ENCODE measurements at places on chromosomes 3 and 15.

GRCh38 chr3:183799461-183799860, 25.9 kb downstream of the MAP6D1 start:
- no peak for ATAC-seq

- ATAC-seq = no peak
Measured at GRCh38 chr3:99712291-99712954, 74.0 kb downstream of the COL8A1 start.

GRCh38 chr15:31495281-31495680, 168.6 kb downstream of the KLF13 start:
- no peak for ATAC-seq

GRCh38 chr3:126414406-126414805, 19.7 kb downstream of the CFAP100 start:
- ATAC-seq = no peak

GRCh38 chr3:47890126-47890827, 87.3 kb downstream of the DHX30 start:
- peak; percentile 59 for ATAC-seq

- ATAC-seq = peak; percentile 41
Measured at GRCh38 chr3:13192471-13193213, 119.4 kb upstream of the IQSEC1 start.

DNA sequence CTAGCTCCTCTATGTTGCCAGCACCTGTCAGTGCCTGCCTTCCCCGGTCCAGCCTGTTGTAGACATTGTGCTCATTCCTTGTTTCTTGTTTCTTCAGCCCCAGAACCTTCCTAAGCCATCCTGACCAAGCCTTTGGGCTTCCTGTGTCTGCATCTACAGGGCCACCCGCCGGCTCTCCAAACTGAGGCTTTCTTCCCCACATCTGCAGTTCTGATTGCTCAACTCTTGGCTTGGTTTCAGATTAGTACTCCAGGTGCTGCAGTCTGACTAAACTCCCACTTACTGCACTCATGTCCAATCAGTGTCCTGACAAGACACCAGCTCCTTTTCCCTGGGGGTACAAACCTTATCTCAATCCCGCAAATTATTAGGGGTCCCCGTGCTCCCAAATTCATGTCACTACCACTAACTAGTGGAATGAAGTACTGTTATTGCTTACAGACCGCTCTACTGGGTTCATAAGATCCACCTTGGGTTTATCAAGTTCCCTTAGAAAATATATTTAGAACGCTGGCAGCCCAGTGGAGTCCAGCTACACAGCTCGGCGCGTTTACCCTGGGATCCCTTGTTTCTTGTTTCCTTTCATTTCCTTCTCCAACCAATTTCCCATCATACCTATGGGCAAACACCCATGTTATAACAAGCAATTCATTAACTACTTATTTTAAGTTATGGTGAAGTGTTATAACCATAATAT, 114.2 kb upstream of the TJP1 start:
- no peak for ATAC-seq

DNA sequence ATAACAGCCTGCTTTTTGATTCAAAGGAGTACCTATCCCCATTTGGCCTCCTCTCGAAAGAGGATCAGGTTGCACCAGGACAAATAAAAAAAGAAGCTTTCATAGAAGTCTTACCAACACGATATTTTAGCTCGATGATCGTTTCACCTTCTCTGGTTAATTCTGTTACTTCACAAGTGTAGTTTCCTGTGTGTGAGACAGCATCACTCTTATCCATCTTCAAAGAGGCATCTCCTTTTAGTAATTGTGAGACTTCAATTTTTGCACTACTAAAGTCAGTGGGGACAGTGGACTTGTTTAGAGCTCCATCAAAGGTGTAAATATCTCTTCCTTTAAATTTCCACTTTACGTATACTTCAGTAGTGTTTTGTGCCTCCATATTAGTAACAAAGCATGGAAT, 11.0 kb downstream of the CD47 start:
- ATAC-seq = no peak

DNA sequence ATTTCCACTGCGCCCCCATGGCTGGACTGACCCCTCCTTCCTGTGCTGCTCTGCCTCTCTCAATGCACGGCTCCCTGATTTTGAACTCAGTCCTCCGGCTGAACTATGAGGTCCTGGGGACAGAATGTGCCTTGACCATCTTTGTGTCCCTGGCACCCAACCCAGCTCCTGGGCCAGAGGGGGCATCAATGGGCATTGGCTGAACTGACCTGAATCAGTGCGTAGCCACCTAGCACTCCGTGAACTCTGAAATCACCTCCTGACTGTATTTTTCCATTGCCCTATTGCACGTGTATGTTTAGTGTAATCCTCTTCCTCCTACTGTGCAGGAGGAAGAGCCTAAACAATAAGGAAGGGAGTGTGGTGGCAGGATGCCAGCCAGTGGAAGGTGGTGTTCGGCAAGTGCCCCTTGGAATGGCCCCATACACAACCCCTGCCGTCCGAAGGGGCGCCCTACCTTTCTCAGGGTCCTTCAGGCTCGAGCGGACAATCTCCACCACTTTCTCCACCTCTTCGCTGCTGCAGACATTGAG, 33.5 kb downstream of the BDH1 start:
- ATAC-seq = no peak

- ATAC-seq = no peak
Measured at GRCh38 chr15:76517910-76518309, 181.3 kb downstream of the ISL2 start.

- no peak for ATAC-seq
Measured at GRCh38 chr3:44117239-44117638, 124.4 kb upstream of the TOPAZ1 start.

DNA sequence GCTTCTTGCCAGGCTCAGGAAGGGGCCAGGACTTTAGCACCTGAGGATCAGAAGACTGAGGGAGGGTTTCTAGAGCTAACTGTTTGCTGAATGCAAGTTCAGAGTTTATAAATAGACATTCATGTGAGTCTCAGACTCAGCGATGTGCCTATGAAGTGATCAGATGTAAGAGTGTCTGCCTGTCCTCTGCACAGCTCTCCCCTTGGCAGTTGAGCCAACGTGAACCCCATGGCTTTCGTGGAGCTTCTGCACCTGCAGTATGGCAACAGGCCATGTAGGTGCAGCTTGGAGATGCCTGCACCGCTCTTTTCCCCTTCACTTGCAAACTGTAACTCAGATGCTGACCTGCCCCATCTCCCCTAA, 141.9 kb downstream of the CHDH start:
- no peak for ATAC-seq

DNA sequence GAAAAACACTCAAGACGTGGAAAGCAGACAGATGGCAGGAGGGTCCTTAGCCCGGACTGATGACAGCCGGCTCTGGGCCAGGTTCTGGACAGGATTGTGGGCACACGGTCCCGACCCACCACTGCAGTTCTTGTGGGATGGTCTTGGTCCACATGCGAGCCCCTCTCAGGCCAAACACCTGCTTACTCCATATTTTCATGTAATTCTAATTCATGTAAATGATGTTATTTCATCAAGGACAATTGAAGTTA, 32.6 kb downstream of the TM2D3 start:
- ATAC-seq = no peak

- ATAC-seq = peak; percentile 27
Measured at GRCh38 chr15:66631616-66632263, 65.9 kb upstream of the LCTL start.

GRCh38 chr15:99068186-99068585, 36.7 kb upstream of the SYNM start:
- ATAC-seq = no peak

- ATAC-seq = no peak
Measured at GRCh38 chr3:142489572-142490323, 41.9 kb upstream of the XRN1 start.

- ATAC-seq = no peak
Measured at GRCh38 chr15:48145923-48146322, 25.1 kb downstream of the SLC24A5 start.

- ATAC-seq = no peak
Measured at GRCh38 chr3:169295912-169296570, 367.5 kb downstream of the MECOM start.

DNA sequence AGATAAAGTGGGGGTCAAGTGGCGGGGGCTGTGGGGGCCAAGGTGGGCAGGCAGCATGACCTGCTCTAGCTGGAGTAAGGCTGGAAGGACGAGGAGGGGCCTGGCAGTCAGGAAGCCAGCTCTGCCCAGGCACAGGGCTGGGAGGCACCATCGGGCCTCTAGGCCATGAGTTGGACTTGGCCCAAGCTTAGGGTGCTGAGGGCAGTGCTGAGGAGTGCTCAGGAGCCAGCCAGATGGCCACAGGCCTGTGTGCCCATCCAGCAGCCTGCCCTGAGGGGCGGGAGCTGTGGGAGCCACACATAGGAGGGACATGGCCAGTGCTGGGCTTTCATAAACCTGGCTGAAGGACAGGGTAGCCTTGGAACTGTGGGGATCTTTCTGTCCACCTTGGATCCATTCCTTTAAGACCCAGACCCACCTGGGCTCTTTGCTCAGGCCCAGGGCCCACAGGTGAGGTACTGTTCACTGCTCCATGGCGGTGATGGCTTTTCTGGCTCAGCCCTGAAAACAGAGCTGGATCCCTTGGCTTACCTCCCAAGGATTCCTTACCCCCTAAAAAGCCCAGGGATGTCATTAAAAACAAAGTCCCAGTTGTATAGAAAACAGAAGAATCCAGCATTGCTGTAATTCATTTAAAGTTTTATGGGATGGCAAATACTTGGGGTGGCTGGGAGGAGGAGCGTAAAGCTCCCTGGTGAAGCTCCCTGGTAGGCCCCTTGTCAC, 137.0 kb downstream of the DNAJB8 start:
- no peak for ATAC-seq

DNA sequence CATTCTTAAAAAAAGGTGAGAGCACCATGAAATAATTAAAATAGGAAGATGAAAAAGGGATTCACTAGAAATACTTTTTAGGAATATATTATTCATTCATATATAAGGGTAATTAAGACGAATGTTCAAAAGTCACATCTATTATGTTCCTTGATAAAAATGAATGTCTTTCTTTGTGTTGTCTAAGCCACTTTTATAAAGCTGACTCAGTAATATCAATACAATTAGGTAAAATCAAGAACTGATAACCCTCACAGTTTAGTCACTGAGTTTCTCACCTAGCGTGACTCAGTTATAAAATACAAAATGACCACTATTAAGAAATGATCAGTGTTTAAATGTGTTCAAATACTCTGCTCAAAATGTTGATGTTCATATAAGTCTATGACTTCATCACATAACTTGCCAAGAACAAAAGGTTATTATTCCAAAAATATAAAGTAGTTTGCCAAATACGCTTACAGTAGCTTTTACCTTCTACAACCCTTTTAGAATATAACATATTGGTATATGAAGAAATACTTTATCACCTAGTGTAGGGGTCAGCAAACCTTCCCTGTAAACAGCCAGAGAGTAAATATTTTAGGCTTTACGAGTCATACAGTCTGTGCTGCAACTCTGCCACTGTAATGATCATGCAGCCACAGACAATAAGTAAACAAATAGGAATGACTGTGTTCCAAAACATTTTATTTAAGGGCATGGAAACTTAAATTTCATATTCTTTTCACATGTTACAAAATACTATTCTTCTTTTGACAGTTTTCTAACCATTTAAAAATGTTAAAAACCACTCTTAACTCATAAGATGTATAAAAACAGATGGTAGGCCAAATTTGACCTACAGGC, 369.8 kb downstream of the TBC1D5 start:
- ATAC-seq = no peak

- ATAC-seq = no peak
Measured at GRCh38 chr15:27361438-27361837, 390.5 kb downstream of the GABRG3 start.

DNA sequence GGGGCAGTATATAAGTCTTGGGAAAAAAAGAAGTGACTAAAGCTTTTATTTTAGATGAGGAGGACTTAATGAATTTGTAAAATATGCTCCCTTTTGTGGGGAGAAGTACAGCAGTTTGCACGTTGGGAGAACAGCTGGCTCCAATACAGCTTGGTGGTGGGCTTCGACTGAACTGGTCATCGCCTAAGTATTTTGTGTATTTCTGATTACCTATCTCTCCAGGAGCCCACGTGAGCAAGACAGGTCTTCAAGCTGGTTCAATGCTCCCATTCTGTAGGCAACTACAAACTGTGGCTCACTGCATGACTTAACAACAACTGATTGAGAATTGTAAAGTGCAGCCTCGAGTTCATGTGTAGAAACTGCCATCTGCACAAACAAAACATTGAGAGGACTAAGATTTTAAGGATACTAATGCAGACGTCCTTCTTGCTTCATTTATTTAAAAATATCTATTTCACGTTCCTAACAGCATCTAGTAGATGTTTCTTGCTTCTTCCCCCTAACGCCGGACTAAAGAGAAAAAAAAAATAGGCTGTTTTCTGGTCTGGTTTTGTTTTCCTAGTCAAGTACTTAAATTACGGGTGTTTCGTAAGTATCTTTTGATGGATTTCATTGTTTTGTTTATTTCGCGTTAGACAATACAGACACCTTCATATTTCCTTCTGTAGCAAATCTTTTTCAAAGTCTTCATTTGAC, 1.4 kb upstream of the GREM1 start:
- no peak for ATAC-seq

DNA sequence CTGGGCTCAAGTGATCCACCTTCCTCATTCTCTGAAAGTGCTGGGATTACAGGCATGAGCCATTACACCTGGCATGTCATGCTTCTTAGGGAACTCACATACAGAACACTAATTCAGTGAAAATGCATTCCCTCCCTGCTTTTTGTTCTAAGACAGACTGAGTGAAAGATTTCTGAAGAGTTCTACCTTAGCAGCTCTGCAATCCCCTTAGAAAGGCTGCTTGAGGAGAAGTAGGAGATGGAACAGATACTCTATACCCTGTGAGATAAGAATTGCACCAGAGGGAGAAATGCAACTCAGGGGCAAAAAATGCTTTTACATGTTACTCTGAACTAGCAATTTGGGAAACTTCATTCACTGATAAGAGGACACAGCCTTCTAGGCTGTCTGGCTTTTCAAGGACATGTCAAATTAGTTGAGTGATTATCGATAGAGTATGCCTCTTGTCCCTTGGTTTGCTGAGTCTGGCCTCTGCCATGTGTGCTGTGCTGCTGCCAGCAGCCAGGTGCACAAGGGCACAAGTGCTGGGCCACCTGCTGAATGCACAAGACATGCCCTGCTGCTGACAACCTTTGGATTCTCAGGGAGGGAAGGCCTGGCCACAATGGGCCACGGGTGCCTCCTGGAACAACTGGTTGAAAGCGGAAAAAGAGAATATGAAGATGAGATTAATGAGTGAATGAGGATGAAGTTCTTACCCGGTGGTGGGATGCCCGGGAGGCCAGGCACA, 17.8 kb downstream of the UQCC5 start:
- ATAC-seq = no peak

DNA sequence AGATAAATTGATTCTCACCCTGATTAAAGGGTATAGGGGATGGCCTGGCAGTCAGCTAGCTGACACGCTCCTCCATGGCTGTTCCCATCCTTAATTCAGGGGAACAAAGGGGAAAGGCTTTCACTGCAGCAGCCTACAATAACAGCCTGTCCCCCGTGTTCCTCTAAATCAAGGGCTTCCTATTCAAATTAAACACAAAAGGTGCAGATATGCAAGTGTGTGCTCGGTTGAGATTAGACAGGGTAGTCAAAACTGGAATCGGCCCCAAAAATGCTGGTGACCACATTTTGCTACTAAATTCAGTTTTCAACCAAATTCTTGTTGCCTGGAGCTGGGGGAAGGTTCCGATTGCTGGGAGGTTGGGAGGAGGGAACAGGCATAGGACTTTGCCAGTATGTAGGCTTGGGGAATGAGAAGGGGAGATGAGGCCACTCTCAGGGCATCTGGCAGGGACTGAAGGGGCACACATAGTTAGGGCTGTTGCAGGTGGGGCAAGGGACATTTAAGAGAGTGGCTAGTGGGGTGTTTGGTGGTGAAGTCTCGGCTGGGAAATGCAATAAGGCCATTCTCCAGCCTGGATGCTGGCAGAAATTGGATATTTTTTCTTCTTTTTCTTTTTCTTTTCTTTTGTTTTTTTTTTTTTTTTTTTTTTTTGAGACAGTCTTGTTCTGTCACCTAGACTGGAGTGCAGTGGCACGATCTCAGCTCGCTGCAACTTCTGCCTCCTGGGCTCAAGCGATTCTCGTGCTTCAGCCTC, 32.9 kb upstream of the CTSH start:
- peak; percentile 42 for ATAC-seq

Data from motor neuron (in vitro differentiated cells).